ENCODE measurements at places on chromosomes 12 and 14. TPM values are rescaled to one million over a fixed set of nuclear protein-coding genes. Genes with fewer than 3 reads are reported as not detected.

- DNase-seq: no peak
Measured at GRCh38 chr12:23113781-23114180, 488.8 kb downstream of the ETNK1 start.

DNA sequence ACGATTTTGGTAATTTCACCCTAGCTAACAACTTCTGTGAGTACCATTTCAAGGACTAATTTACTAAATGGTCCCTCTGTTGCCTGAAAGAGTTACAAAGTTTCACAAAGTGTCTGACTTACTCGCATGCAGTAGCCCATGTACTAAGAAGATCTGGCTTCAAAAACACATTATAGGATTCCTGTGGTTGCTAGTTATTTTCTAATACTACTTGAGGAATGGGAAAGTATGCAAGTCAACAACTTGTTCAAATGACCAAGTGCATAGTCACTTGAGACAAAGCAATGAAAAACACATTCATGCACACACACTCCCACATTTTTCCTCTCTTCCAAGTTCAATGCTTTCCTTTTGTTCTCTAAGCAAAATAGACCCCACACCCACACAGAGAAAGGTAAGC, 219.7 kb upstream of the TMPO start:
- DNase-seq: no peak

GRCh38 chr14:75341620-75342019, 63.0 kb downstream of the FOS start:
- DNase-seq: no peak

- no peak for DNase-seq
Measured at GRCh38 chr12:120720234-120720986, 5.2 kb upstream of the ACADS start.

DNA sequence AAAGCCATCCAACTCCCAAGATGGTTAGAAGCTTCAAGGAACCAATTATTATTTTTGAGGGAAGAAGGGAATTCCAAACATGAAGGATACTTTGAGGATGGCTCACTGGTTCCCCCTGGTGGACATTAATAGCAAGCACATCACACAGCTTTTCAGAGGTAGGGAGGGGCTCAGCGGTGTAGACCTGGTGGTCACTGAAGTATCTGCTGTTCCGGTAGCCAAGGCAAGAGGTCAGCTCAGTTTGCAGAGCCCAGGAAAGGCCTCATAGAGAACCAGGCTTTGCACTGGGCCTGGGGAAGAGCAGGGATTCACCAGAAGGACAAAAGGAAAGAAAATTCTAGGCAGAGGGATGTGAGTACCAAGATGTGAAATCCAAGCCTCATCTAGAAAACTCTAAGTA, 118.7 kb downstream of the KSR2 start:
- no peak for DNase-seq

- DNase-seq: no peak
Measured at GRCh38 chr14:96176811-96177211, 27.8 kb upstream of the BDKRB2 start.

CCT2 gene
- 267 TPM for polyA plus RNA-seq
